Activated naive CD8-positive, alpha-beta T cell treated with anti-CD3 and anti-CD28 coated beads, Interleukin-2, amount 50 U/mL, for 16 hours (primary cell): ENCODE measurements at places on chromosomes 4 and X.

- DNase-seq, result no peak
These were observed 91.8 kb downstream of the SHISA3 start for GRCh38 chr4:42489095-42489494.

DNA sequence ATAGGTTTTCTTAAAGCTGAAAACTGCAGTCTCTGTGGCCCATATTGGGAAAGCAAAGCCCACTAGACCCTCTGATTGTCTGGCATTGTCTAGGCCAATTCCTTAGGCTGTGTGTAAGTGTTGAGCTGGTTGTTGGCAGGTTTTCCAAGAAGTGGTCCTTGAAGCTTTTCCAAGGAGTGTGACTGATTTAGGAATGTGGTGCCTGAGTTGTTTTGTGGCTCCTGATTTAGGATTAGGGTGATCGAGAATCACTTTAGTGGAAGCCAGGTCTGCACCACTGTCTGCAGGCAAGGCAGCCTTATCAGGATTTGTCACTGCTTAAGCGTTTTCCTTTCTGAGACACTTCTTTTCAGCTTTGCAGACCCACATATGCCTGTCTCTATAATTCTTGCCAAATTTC lies 339.0 kb upstream of the DDX53 start:
- no peak for DNase-seq

GRCh38 chr4:120446051-120446567 lies 379.5 kb upstream of the MAD2L1 start:
- DNase-seq, result no peak

- DNase-seq, result no peak
These were observed 305.5 kb upstream of the TACR3 start for GRCh38 chr4:104025251-104025650.

DNA sequence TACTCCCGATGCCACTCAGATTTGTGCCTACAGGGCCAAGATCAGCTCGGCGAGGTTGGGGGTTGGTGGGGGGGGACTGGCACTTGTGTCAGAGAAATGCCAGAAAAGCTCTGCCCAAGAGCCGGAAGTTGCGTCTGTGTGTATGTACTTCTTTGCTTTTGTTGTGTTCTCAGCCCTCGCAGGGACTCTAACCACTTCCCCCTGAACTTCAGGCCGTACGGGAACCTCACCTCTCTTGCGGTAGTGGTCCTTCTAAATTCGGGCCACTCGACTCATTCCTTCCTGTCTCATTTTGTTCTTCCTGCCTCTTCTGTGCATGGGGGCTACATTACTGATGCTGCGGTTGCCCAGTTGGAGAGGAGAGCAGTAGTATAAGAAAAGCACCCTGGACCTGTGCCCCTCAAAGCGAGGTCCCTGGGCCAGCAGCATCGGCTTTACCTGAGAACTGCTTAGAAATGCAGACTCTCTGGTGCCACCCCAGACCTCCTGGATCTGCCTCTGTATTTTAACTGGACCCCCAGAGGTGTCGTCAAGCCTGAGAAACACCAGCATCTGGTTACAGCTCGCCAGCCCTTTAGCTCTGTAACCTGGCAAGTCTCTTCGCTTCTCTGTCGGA lies 146.3 kb upstream of the RPS6KA3 start:
- no peak for DNase-seq
